Stimulated activated CD8-positive, alpha-beta memory T cell treated with anti-CD3 and anti-CD28 coated beads, Interleukin-7, amount 100 ng/mL, for 24 hours (primary cell): ENCODE measurements at places on chromosomes 13 and 19.

DNA sequence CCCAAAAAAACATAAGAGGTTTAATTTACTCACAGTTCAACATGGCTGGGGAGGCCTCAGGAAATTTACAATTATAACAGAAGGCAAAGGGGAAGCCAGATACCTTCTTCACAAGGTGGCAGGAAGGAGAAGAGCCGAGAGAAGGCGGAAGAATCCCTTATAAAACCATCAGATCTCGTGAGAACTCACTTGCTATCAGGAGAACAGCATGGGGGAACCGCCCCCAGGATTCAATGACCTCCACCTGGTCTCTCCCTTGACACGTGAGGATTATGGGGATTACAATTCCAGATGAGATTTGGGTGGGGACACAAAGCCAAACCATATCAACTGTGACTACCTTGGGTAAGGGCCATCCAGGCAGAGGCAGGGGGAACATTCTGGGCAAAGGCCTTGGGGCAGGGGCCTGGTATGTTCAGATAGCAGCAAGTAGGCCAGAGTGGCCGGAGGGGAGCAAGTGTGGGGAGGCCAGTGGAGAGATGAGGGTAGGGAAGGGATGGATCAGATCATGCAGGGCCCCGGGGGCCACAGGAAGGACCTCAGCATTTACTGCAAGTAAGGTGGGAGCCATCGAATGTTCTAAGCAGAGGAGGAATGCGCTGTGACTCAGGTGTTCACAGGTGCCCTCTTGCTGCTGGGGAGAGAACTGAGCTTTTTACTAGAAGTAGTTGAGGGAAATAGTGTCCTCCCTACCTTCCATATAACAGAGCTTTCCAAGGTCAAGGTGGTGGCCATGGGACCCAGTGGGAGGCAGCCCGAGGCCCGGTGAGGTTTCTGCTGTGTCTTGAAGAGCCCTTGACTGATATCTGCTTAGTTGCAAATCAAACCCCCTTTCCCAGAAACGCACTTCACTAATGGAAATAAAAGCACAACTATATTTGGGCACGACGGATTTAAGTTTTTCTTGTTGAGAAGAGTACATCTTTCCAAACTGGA is 18.0 kb downstream of the RAB3D start:
- no peak for DNase-seq

DNA sequence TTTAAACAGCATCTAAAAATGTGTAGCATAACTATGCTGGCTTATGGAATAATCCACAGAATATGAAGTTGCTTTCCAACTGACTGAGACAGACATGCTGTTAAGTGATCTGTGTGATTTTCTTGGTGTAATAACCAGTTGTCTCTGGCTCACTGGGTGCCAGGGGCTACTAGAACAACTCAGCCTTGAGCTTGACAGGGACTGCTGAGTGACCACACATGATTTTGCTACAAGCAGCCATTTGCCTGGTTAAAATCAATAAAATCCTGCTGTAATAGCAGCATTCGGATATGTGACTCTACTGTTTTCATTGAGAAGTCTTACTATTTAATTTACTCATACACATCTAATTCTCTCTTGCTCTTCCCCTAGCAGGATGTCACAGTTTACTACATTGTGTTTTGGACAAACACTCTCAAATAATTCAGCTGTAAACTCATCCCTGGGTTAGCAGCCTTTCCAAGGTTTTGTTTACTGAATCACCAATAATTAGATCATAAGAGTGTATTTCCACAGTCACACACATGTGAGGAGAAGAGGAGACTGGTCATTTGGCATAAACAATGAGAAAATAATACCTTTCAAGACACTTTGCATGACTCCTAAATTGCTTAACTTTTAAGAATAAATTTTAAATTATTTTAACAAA is 426.2 kb downstream of the PCDH9 start:
- DNase-seq: no peak

GRCh38 chr13:26695360-26695705 is 65.3 kb downstream of the GPR12 start:
- DNase-seq: no peak

DNA sequence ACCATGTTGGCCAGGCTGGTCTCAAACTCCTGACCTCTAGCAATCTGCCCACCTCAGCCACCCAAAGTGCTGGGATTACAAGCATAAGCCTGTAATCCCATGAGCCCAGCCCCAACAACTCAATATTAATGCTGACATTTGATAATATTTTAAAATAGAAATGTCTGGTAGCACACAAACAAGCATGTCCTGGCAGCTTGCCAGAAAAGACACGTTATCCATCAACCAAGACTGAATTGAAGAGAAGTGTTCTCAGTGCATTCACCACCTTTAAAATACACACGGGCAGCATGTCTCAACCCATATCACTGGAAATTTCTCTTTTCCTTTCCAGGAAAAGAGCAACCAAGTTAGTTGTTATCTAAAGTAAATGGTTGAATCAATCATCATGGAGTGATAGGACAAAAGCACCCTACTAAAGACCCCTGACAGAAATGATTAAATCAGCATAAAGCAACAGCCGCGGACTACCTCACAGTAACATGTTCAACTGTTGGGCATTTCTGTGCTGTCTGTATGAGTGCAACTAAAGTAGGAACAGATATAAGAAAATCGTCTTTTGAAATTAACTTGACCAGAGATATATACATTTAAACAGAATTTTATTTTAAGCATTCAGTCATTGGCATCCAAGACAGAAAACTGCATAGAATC is 25.0 kb downstream of the LHFPL6 start:
- no peak for DNase-seq

- DNase-seq: no peak
Measured at GRCh38 chr13:51035978-51036377, 75.1 kb downstream of the C13orf42 start.

DNA sequence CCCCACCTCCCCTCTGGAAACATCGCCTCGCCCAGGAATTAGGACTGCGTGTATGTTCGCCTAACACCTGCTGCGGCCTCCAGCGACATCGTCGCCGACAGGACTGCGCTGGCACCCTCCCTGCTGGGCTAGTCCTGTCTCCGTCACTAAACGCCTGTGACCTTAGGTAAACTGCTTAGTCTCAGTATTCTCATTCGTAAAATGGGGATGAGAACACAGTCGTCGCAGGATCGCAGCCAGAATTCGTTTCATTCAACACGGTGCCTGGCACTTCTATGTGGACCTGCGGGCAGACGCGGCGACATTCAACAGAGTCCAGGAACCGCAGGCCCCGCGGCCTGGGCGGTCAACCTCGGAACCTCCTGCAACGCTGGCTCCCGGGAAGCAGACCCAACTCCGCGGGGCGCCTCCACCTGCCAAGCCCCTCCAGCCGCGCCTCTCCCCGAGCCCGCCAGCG is 485 bp downstream of the CRYL1 start:
- DNase-seq: no peak

GRCh38 chr13:25345576-25345975 is 26.2 kb upstream of the ATP8A2 start:
- DNase-seq: no peak

- DNase-seq: no peak
Measured at GRCh38 chr19:11387162-11388034, 3.3 kb upstream of the EPOR start.
